ENCODE measurements at places on chromosomes 5 and 9.
A peak's percentile ranks its signal among the peaks of the same experiment; 100 is the strongest.

- no peak for DNase-seq
Measured at GRCh38 chr5:158849219-158849791, 250.4 kb downstream of the EBF1 start.

DNA sequence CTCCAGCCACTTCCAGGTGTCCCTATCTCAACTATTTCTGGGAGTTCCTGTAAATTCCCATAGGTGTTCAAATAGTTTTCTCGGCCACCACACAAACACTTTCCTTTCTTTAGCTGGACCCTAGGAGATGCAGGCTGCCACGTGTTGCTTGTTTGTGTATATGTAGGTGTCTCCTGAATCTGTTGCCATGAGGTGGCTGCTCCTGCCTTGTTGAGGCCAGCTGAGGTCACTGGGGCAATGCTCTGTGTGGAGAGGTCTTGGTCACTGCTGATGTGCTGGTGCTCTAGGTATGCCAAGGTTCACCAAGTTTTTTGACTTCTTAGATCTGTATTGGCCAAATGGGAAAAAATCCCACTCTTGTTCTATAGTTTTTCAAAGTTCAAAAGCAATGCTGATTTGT, 132.5 kb upstream of the CHD1 start:
- no peak for DNase-seq

- no peak for DNase-seq
Measured at GRCh38 chr5:1875281-1875842, 7.4 kb downstream of the IRX4 start.

- DNase-seq, result no peak
Measured at GRCh38 chr5:171578049-171578828, 158.8 kb downstream of the FGF18 start.

GRCh38 chr9:86660146-86660943, 287.0 kb downstream of the GAS1 start:
- DNase-seq, result peak; percentile 19

- DNase-seq, result no peak
Measured at GRCh38 chr5:91245871-91246270, 137.2 kb downstream of the ARRDC3 start.

- no peak for DNase-seq
Measured at GRCh38 chr5:143664623-143665022, 147.3 kb upstream of the HMHB1 start.

GRCh38 chr5:80655231-80655774, 520 bp upstream of the DHFR start:
- DNase-seq, result peak; percentile 33

DNA sequence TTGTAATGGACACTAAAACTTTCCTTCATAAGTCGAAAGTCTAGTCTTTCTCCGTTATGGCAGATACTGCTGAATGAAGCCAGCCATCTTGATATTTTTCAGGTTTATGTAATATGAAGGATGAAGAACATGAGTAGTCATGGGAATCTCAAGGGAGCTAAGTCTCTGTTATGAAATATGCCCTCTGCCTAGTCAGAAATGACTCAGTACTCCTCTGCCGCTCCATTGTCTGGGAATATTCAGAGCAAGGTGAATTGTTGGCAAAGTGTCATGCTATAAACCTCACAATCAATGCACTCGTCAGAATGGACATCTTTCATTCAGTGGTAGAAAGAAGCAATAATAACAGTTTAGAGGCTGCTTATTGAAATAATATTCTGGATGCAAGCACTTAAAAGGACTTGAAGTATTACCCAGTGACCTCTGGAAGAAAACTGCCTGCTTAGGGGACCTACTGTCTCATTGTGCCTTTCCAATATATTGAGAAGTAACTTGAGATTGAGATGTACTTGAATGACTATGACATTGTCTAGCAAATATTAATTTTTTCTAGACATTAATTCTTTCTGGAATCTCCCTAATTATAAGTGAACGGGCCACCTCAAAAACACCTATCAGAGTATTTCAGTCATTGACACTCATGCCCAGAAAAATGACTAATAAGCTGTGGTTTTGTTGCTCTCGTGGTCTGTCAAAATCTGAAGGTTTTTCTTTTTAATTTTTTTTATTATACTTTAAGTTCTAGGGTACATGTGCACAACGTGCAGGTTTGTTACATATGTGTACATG, 1011.5 kb upstream of the ACO1 start:
- peak; percentile 92 for DNase-seq

GRCh38 chr5:43619380-43619779, 16.4 kb downstream of the NNT start:
- DNase-seq, result no peak

GRCh38 chr5:27906481-27906880, 868.1 kb upstream of the CDH9 start:
- peak; percentile 65 for DNase-seq

DNA sequence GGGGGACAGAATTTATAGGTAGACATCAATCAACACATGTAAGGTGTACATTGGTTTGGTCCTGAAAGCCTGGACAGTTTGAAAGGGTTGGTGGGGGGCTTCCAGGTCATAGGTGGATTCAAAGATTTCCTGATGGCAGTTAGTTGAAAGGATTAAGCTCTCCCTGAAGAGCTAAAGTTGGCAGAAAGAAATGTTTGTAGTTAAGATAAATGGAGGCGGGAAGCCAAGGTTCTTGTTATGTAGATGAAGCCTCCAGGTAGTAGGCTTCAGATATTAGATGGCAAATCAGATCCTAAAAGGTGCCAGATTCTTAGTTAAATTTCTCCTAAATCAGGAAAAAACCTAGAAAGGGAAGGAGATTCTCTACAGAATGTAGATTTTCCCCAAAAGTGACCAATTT, 9.0 kb upstream of the LRRTM2 start:
- DNase-seq, result no peak

- DNase-seq, result no peak
Measured at GRCh38 chr5:144844086-144844485, 673.4 kb downstream of the KCTD16 start.

GRCh38 chr5:172088801-172089200, 82.4 kb upstream of the FBXW11 start:
- no peak for DNase-seq

DNA sequence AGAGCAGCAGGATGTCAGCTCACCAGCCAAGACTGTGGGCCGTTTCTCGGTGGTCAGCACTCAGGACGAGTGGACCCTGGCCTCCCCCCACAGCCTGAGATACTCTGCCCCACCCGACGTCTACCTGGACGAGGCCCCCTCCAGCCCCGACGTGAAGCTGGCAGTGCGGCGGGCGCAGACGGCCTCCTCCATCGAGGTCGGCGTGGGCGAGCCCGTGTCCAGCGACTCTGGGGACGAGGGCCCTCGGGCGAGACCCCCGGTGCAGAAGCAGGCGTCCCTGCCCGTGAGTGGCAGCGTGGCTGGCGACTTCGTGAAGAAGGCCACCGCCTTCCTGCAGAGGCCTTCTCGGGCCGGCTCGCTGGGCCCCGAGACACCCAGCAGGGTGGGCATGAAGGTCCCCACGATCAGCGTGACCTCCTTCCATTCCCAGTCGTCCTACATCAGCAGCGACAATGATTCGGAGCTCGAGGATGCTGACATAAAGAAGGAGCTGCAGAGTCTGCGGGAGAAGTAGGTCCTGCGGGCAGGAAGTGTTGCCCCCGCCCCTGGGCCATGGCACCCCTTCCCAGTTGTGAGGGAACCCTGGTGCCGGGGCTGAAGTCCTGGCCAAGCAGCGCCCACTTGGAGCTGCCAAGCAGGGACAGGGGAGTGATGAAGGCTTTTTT, 108.9 kb downstream of the WNK2 start:
- no peak for DNase-seq

GRCh38 chr9:133342570-133342969, 5.4 kb downstream of the MED22 start:
- no peak for DNase-seq

DNA sequence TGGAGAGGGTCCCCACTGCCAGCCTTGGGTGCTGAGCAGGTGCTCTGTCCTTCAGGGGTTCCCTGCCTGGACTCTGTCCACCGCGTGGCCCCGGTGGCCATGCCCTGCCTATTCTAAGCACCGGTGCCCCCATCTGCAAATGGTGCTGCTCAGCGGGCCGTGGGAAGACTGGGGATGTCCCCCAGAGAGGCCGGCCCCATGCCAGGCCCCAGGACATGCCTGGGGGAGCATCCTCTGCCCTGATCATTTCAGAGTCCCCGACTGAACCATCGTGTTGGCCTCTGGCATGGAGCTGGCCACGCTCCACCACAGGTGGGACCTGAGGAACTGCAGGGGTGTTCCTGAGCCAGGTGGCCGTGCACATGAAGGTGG, 64.7 kb downstream of the RXRA start:
- DNase-seq, result no peak

DNA sequence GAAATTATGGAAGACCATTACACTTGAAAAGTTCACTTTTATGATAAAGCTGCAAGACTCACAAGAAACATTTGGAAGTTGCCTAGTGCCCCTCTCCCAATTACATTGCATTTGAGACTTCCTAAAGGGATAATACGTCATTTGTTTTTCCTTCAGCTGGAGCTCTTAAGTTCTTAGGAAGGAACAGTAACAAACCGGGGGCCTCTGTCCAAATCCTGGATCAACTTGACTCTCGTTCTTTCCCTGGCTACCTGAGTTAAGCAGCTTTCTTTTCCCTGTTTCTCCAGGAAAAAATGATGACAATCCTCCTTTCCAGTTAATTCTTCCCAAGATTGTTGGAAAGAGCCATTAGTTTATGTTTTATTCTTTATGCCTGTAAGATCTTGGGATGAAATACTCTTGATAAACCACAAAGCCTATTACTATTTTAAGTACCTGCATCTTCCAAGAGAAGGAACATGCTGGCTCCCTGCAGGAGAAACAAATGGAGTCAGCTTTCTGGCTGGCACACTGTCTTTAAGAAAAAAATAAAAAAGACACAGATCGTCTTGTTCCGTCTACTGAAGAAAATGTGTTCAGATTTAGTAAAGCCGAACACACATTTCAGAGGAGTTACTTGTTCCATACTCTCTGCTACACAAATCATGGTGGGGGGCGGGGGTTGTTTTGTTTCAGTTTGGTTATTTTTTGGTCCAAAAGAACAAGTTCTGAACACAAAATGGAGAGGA, 297.9 kb downstream of the EFNA5 start:
- DNase-seq, result no peak

- DNase-seq, result no peak
Measured at GRCh38 chr5:78811121-78811817, 162.7 kb upstream of the LHFPL2 start.

DNA sequence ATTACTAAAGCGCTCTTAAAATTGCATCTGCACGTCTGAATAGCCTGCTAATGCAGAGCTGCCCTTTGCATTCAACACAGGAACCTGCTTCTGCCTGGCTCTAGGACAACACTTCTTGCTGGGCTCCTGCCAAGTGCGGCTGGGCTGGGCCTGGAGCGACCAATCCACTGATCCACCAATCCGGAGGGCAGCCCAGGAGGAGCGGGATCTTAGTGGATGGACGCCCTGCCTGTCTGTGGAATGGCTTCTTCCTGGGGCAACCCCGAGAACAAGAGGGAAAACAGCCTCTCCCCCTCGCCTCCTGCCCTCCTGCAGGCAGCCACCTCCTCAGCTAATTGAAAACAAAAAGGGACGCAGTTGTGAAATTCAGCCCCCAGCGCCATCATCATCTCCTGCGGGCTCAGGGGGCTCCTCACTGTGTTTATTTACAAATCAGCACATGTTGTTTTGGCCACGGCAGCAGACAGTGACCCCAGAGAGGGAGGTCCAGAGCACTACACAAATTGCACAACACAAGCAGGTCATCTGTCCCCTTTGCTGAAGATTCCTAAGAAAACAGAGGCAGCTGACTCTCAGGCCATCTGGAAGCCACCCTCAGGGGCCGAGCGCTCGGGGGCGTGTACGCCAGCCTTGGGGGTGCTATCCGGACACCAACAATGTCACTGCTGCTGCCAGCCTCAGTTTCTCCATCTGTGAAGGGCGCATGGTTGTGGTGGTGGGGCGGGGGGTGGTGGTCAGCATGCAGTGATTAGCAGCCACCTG, 57.3 kb downstream of the GADD45G start:
- DNase-seq, result peak; percentile 48

DNA sequence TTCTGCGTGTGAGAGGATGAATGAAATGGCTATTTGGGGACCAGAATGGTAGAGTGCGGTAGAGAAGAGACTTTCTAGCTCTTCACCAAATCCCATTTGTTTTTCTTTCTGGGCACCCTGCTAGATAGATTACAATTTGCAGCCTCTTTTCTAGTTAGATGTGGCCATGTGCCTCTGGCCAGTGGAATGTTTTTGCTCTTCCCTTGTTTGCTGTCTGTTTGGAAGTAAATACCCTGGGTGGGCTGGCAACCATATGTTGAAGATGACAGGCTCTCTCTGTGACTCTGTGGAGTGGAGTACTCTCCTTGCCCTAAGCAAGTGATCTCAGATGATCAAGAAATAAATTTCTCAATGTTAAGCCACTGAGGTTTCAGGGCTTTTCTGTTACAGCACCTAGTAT, 12.9 kb downstream of the GNG10 start:
- no peak for DNase-seq

DNA sequence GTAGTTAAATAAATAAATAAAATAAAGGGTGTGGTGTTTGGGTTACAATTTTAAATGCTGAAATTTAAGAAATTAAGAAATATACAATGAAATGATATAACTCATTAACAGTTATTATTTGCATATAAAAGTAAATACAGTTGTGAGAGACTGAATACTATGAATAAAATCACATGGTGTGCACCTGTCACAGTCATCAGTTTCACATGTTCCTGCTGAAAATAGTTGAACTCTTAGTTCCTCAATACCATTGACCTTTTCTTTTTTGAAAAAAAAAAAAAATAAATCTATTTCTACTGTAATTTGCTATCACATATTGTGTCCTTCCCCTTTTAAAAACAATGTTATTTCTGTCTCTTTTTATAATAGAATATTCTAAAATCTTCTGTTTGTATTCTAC, 130.9 kb upstream of the CHD1 start:
- no peak for DNase-seq

- DNase-seq, result no peak
Measured at GRCh38 chr5:35461530-35461929, 156.1 kb upstream of the SPEF2 start.

- DNase-seq, result no peak
Measured at GRCh38 chr5:109249126-109249525, 160.6 kb downstream of the PJA2 start.

GRCh38 chr5:1495525-1495897, 28.2 kb downstream of the LPCAT1 start:
- no peak for DNase-seq

DNA sequence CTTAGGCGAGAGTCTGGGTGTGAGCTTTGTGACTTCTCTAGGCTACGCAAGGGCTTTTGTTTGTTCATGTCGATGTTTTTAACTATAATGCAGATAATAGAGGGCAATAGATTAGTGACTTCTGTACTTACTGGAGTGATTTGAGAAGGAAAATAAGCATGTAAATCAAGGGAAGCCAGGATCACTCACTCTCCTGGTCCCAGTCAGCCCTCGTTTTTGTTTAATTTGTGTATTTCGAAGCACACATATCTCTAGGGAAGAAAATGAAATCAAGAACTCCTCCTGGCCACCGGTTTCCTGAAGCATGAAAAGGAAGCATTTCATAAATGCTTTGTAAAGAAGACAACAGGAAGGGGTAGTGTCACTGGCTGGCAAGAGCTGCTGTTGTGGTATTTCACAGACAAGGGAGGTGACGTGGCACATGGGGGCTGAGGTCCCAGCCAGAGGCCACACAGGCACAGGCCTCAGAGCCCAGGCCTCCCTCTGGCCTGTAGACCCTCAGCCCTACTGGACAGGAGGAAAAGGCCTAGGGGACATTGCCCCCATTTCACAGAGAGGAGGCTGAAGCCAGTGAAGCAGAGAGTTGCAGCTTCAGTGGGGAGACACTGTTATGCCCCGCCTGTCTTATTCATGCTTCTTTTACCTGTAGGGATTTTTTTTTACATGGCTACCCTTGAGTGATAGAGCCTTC, 34.1 kb downstream of the IRF1 start:
- peak; percentile 44 for DNase-seq
